Stimulated activated CD8-positive, alpha-beta memory T cell treated with anti-CD3 and anti-CD28 coated beads, Interleukin-2, amount 100 ng/mL, for 1 hour (primary cell): ENCODE measurements at places on chromosomes 5 and 9.

- DNase-seq, result no peak
Measured at GRCh38 chr5:171207256-171207847, 101.7 kb upstream of the TLX3 start.

DNA sequence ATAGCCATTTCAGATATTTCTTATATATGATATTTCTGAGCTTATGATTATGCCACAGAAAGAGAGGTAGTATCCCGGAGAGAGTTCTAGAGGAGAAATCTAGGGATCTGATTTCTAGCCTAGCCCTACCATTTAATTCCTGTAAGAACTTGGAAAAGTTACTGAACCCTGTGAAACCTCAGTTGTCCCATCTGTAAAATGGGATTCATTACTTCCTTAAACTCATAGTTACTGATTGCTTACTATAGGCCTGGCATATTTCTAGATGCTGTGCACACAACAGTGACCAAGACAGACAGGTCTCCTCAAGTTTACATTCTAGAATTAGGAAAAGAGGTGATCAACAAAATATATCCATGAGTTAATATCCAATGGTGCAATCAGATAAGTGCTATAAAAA is 30.8 kb upstream of the SMAD5 start:
- DNase-seq, result no peak

DNA sequence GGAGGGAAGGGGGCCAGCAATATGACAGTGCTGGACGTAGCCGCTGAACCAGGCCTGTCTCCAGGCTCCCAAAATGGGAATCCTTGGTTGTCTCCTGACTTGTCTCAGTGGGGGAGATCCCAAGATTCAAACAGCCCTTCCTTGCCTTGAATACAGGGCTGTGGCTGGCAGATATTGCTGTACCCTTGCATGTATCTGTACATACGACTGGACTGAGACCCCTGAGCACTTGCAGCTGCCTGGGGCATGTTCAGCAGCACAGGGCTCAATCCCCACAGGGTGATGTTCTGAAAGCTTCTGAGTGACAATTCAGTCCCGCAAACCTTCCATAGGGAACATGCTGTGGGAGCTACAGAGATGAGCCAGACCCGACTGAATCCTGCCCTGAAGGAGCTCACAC is 13.3 kb downstream of the OR13J1 start:
- DNase-seq, result no peak

DNA sequence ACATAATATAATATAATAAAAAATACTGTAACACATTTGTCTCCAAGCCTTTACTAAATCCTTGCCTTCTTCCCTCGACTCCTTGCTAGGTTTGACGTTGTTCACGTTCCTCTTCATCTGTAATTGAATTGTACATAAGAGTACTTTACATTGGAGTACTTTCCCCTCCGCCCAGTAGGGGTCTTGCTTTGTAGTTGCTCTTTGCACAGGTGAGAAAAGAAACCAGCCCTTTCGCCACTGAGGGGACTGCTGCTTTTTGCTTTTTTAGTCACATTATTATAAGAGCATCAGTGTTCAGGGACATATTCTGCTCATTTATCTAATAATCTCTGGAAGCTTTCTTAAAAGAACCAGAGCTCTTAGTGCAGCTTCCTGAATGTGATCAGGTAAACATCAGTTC is 115.0 kb downstream of the CETN3 start:
- no peak for DNase-seq

- DNase-seq, result no peak
Measured at GRCh38 chr5:133758641-133759040, 146.3 kb upstream of the FSTL4 start.
